GOT3 (cell line): ENCODE measurements at places on chromosomes 1 and 21.

GRCh38 chr1:220296981-220297380 lies 24.7 kb upstream of the RAB3GAP2 start:
- no peak for DNase-seq

GRCh38 chr21:30044447-30045064 lies 104.8 kb upstream of the GRIK1 start:
- DNase-seq, result no peak

DNA sequence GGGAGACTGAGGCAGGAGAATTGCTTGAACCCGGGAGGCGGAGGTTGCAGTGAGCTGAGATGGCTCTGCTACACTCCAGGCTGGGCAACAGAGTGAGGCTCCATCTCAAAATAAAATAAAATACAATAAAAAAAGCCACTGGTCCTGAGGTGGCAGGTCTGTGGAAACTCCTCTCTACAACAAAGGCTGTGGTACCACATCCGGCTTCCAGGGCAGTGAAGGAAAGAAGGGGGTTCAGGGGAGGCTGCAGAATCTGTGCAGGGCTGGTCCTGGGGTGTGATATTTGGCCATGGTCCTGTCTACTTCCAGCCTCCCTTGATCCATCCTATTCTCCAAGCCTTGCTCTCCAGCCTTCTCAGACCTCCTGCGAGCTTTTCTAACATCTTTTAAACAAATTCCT lies 731 bp upstream of the ZNF683 start:
- no peak for DNase-seq

DNA sequence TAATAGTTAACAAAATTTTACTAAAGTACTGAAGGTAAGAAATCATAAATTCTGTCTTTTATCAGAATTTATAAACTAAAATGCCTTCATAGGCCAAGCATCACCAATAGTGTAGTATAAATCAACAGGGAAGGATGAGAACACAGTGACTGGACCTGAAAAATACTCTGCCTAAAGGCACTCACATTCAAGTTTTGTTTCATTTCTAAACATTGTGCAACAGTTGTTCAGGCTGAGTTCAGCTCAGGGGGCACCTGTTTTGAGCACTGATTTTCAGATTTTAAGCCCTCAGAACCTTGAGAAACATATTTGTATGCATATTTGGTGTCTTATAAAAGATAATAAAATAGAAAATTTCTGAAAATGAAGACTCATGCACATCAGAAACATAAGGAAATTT lies 12.4 kb downstream of the ACBD6 start:
- DNase-seq, result no peak

GRCh38 chr1:226035915-226036314 lies 26.6 kb upstream of the H3-3A start:
- no peak for DNase-seq

GRCh38 chr1:221083902-221084301 lies 204.7 kb downstream of the HLX start:
- no peak for DNase-seq

DNA sequence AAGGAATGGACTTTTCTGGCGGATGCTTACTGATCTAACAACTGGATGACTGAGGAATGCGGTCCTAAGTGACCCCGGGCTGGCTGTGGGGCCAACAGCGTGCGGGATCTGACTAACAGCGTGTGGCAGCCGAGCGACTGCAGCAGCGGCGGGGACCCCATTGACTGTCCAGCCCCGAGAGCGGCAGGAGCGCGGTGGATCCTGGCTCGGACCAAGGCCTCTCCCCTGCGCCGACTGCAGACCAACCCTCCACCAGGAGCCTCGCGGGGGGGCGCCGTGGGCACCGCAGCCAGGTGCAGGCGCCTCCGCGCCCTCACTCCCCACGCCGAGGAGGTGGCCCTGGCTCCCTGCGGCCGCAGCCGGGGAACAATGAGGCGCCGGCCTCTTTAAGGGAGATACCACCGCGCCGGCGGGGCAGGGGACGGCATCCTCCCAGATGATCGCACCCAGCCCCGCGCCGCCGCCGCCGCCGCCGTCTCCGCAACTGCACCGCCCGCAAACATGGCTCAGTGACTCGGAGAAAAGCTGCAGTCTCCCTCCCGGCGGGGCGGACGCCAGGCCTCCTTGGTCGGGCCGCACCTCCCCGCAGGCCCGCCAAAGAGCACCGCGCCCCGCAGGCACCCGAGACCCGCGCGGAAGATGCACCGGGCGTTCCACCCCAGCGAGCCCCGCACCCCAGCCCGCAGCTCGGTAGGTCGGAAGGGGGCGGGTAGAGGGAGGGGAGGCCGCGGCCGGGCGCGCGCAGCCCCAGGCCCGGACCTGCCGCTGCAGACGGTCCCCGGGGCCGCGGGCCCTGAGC lies 694 bp upstream of the PDIK1L start:
- peak; percentile 36 for DNase-seq

GRCh38 chr1:92483610-92484471 lies 2.9 kb downstream of the GFI1 start:
- no peak for DNase-seq

- DNase-seq, result no peak
Observed at GRCh38 chr1:61844006-61844405, 101.7 kb downstream of the PATJ start.

DNA sequence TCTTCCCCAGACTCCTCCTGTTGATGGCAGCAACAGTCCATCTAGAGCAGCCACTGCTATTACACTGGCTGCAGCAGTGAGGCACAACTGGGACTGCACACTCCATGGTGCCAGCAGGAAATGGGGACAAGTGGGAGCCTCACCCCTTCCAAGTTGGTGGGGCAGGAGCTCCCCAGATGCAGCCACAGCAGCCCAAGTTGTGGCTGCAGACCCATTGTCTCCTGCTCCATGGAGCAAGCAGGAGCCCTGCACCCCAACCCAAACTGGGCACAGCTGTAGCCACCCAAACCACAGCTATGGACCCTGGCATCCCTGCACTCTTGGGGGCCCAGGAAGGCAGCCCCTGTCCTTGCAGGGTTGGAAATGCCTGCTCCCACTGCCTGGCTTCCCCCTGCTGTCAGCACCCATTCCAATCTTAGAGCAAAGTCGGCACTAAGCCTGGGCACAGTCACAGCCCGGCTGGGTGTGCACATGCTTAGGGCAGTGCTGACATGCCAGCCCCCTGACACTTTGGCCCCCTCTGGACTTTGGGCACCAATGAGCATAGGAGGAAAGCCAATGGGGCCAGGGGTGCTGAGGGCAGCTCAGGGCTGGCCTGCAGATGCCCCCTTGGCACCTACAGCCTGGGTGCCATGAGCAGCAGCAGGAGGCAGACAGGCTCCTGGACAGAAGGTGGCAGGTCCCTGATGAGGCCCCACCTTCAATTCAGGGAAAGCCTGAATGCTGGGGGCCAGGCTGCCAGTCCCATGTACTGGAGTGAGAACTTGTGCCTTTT lies 44.0 kb downstream of the MATN1 start:
- no peak for DNase-seq

GRCh38 chr1:38826262-38826661 lies 33.3 kb downstream of the RRAGC start:
- DNase-seq, result no peak

- DNase-seq, result no peak
Observed at GRCh38 chr1:65103807-65104206, 44.2 kb upstream of the AK4 start.

DNA sequence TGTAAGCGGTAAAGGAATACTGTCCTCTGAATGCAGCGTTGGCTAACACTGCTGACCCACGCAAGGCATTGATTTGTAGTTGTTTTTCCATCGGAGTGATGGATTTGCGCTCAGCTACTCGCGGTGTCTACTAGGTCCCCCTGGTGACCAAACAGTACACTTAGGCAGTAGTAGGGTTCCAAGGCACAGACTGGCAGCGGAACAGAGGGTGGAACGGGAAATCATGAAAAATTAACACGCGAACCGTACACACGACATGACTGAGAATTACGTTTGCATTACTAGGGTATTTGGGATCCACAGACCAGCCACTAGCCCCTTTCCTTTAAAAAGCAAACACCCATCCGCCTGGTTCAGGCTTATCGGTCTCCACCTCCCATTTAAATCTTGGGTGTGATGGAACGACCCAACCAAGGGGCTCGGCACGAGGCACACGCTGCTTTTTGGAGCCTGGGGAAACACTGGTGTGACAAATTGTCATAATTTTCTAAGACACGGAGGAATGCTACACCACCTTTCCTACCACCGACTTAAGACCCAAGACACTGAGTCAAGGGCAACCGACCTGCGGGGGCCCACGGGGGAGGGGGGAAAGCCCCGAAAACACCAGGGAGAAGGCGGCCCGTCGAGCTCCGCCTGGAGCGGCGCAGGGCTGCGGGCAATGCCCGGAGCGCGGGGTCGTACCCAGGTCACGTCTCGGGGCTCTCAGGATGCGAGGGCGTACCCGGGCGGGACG lies 699 bp downstream of the DIPK1A start:
- DNase-seq, result peak; percentile 6

DNA sequence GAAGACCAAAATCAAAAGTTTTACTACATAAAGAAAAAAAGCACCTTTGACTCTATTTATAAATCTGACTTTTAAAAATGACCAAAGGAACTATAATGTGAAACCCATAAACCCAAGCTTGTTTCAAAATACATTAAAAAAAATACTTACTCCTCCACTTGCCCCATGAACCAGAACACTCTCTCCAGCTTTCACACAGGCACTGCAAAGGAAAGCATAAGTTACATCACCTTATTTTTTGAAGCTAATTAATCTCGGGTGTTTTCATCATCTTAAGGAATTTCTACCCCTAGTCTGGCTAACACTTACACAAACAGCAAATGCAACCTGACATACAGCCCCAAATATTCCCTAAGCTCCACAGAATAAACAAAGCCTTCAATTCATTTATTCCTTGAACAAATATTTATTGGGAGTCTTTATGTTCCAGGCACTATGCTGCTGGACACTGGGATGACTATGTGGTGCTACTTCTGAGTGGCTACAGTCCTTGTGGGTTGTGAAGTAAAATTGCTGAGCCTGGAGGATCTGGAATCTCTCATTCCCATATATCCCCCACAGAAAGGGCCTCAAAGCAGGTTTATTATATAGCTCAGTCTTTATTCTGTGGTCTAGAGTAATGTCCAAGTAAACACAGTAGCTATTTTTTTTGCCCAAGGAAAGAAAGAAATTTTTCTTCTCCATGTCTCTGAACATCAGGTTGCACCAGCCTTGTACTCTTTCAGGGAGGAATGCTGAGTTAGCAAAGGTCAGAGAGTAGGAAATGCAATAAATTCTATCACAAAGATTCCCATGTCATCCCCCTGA lies 18.2 kb downstream of the CRYZ start:
- DNase-seq, result no peak

GRCh38 chr1:30675289-30675688 lies 48.1 kb downstream of the MATN1 start:
- DNase-seq, result no peak

DNA sequence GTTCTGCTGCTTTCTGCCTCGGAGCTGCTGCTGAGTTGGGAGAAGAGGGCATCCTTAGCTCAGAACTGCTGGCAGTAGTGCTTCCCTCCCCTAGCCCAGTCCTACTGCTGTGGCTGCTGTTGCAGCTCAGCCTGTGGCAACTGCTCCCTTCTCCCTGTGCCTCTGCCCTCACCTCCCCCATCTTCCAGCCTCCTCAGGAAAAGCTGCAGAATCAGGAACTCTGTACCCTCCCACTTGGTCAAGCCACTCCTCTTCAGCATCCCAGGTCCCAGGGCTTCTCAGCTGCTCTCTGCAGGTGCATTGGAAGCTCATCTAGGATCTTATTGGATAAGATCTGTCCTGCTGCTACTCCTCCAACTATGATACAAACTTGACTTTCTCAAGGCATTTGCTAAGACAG lies 316.7 kb downstream of the BRINP2 start:
- DNase-seq, result no peak

DNA sequence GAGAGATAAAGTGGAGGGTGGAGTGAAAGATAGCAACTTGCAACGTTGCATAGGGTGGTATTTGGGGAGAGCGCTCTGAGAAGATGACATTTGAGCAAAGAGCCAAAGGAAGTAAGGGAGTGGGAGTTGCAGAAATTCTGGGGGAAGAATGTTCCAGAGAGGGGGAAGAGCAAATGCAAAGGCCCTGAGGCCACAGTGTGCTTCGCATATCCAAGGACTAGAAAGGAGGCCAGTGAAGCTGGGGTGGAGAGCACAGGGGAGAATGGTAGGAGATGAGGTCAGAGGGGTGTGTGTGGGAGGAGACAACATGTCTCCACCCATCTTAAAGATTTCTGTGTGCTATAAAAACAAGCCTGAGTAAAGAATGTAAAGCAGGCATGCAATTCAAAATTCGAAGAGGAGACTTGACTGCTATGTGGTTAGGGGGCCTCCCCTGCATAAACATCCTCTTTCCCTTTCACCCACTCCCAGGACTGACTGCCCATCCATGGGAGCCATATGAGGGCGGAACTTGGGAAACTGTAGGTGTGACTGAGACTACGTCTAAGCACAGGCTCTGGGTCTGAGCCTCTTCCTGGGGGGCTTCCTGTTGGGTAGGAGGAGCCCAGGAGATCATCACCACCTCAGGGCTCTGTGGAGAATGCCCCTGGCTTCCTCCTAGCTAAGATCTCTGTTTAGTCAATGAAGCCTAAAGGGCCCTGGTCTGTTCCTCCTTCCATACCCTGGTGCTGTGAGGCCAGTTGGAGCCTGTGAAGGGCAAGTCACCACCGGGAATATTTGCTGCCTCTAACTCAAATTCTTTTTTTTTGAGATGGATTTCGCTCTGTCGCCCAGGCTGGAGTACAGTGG lies 2.9 kb upstream of the CLIC4 start:
- no peak for DNase-seq

DNA sequence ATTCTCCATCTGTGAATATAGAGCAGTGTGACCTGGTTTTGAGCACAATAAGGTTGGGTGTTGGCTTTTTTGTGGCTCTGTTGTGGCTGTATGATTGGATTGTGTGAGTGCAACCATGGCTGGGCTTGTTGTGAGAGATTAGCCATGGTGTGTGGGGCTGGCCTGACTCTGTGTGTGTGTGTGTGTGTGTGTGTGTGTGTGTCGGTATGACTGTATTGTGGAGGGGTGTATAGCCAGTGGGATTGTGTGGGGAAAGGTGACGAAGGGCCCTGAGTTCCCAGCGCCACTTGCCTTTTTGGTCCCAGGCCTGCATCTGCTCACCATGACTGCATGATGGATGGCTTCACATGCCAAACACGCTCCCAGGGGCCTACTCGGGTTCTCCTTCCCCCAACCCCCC lies 5.9 kb upstream of the SLC6A9 start:
- no peak for DNase-seq

- no peak for DNase-seq
Observed at GRCh38 chr1:202586018-202586821, 124.0 kb downstream of the SYT2 start.
